Foreskin keratinocyte (primary cell): ENCODE measurements at places on chromosomes 13 and 19.
A peak's percentile ranks its signal among the peaks of the same experiment; 100 is the strongest.

- DNase-seq = no peak
These were observed 432.1 kb downstream of the TBC1D4 start for GRCh38 chr13:75049735-75050335.

DNA sequence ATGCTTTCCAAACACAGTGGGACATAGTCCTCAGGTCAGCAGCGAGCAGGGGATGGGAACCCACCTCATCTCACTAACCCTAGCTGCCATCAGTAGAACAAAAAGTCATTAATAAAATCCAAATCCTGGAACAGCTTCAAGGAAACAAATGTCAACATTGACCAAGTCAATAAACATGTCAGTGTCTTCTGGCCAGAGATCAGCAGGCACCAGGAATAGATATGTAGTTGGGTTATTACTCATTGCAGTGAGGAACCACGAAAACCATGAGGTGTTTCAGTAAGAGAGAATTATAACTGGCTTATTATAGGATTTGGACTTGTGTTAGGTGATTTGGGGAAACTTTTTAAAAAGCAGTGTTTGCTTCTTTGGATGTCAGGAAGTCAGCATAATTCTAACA lies 17.1 kb upstream of the CD33 start:
- no peak for DNase-seq

DNA sequence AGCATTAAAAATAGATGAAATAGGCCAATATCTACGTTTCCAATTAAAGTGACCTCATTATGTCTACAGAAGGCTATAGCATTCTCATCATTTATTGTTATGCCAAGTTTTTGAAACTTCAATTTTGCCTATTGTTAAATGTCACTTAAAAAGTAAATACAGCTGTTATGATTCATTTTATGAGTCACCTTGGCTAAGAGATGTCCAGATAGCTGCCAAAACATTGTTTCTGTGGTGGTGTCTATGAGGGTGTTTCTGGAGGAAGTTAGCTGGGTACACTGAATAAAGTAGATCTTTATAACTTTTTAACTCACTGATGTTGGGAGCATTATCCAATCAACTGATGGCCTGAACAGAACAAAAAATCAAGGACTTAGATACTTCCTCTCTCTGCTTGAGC lies 1209.7 kb upstream of the PCDH9 start:
- DNase-seq = no peak

DNA sequence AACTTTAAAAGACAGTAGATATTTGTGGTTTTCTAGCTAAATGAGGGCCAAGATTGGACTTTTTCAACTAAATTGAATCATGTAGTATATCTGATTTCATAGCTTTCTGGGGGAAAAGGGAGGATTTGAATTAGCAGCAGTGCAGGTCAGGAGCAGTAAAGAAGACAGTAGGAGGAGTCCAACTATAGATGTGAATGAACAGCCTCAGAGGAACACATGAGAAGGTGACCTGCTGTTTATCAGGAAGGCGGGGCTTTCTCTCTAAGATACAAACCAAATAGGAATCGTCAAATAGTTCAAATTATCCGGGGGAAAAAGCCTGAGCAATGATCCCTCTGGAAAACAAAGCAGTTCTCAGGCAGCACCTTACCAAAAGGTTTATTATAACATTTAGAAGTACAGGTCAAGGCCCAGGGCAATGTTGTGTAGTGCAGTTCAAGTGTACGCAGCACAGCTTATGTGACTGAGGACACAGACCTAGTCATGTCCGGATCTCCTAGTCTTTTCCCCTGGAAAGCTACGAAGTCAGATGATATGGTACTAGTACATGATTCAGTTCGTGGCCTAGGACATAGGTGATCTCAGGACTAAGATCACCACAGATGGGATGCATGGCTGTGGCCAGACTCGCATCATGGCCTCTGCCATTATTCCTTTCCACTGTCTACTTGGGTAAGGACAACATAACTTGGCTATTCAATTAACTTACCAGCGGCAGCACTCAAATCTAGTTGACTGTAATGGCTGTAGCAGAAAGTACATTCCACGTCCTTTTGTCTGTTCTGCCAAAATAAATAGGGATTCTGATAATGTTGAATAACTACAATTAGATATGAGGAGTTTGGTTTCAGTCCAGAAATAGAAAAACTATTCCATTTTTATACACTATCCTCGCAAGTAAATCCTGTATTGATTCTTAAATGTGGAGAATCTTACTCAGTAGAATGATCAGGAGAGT lies 40.3 kb downstream of the MPHOSPH8 start:
- no peak for DNase-seq

- no peak for DNase-seq
These were observed 214.1 kb upstream of the KL start for GRCh38 chr13:32802159-32802558.

DNA sequence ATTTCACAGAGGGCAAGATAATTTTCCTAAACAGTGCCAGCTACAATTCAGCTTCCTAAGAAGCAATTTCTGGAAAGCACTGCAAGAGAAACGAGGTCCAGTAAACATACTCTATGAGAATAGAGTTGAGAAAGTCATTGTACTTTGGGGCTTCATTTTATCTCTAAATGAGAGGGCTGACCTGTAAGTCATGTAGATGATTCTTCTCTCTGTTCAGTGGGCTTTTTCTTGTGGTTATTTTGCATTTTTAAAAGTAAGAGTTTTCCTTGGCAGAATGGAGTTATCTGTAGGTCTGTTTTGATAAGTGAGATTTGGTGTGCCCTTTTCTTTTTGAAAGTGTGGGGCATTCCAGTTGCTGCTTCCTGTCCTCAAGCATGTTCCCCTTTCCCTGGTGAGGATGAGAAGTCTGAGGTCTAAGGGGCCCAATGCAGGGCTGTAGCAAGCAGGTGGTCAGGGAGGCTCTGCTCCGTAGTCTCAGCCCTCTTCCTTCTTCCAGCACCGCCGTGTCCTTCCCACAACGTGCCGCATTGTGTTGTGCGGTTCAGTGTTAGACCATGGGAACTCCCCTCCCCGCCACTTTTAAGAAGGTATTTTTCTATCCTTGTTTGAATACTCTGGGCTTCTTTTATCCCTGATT lies 86.3 kb downstream of the ARHGEF7 start:
- DNase-seq = no peak

DNA sequence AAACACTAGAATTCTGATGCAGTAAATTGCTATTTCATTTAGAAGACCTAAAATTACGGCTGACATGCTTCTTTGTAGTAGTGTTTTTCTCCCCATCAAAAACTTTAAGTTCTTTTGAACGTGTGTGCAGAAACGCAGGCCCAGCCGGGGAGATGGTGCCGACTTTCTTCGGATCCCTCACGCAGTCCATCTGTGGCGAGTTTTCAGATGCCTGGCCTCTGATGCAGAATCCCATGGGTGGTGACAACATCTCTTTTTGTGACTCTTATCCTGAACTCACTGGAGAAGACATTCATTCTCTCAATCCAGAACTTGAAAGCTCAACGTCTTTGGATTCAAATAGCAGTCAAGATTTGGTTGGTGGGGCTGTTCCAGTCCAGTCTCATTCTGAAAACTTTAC lies 98.3 kb downstream of the TNFRSF19 start:
- no peak for DNase-seq

- no peak for DNase-seq
These were observed 84.6 kb downstream of the DHRS12 start for GRCh38 chr13:51719394-51719793.

DNA sequence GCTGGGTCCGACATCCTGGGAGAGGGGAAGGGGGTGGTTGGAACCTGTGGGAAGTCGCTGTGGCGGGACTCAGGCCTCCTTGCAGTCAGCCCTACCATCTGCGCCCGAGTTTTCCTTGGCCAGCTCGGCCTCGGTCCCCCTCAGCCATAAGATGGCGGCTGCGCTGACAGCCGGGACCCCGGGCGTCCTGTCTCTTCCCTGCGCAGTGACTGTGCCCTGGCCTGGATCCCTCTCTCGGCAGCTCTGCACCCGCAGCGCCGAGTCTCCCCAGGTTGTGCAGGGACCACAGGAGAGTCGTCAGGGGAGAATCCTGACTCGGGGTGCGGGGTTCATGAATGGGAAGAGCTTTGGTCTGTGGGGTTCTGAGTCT lies 345 bp downstream of the ZNF257 start:
- no peak for DNase-seq

GRCh38 chr19:17977488-17977887 lies 10.6 kb downstream of the KCNN1 start:
- no peak for DNase-seq

GRCh38 chr13:36536546-36536945 lies 104.3 kb downstream of the CCNA1 start:
- DNase-seq = no peak

GRCh38 chr13:96415831-96416385 lies 326.0 kb downstream of the HS6ST3 start:
- DNase-seq = no peak

- peak; percentile 8 for DNase-seq
These were observed 322.8 kb upstream of the EDNRB start for GRCh38 chr13:78241278-78241919.

GRCh38 chr13:43953370-43953769 lies 73.7 kb downstream of the LACC1 start:
- peak; percentile 59 for DNase-seq

GRCh38 chr19:7883105-7883504 lies 5.2 kb upstream of the LRRC8E start:
- no peak for DNase-seq
